ENCODE measurements at places on chromosomes 4 and X.

- DNase-seq = no peak
Observed at GRCh38 chr4:154590329-154591006, at the start of gene FGA. FGA (minus strand) TSS chr4:154590742; CDS start chr4:154590687, 55 bp downstream.

GRCh38 chr4:7002336-7002735, 40.8 kb upstream of the TADA2B start:
- no peak for DNase-seq

DNA sequence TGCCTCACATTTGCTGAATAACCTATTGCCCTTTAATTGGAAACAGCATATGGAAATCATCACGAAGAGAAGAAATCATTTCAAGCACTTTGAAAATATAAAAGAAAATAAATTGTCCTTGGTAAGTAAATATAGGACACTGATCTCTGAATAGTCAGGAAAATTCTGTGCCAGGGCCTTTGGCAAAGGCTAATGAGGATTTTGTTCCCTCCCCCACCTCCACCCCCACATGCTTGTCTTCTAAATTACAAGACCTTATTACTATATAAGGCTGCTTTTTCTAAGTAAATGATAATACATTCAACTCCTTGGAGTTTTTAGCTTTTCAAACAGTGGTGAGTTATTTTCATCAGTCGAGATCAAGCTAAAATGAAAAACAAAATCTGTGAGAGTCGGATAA, 15.8 kb downstream of the SYNPO2 start:
- no peak for DNase-seq

- DNase-seq = peak; percentile 62
Observed at GRCh38 chr4:118989098-118990080, 100.7 kb downstream of the SYNPO2 start.

DNA sequence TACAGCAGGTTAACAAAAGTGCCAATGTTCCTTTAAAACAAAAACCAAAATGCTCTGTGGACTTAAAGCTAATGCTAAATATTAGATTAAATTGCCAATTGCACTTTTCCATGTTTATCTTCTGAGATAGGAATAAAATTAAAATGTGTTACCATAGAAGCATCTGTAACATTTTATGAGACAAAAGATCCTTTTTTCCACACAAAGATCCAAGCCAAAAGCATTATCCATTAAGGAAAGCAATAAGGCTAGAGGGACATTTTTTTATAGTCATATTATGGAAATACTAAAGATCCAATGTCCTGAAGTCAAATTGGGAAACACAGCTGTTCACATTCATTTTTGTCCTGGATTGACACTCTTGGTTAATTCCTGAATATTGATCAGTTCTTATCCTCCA, 73.6 kb downstream of the PALLD start:
- no peak for DNase-seq

- no peak for DNase-seq
Observed at GRCh38 chrX:40746521-40746920, 11.2 kb upstream of the MED14 start.

GRCh38 chr4:25180524-25181131, 20.4 kb upstream of the SEPSECS start:
- peak; percentile 64 for DNase-seq

GRCh38 chrX:132216806-132217202, 2.4 kb downstream of the RAP2C start:
- peak; percentile 39 for DNase-seq

DNA sequence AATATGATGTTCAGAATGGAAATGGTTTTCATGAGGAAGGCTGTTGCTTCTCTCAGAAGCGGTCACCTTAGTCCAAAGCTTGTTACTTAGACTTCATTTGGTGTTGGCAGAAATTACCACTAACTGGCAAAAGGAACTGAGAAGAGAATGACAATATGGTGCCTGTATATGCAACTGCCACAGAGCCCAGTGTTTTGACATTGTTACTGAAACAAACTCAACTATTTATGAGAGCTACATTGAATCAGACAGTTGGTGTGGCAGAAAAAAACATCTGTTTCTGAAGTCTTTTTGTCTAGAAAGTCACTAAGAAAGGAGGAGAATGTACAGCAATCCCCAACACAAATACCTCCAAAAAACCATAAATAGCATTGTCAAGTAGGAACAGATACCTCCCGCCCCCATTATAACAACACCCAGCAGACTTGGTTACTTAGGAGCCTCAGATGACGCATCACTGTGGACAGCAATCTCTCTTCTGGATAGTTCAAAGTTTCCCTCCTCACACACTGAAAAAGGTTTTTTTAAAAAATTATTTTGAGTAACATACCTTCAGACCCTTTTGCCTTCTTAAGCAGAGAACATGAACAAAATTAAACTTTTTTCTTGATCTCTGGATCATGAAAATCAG, 92.2 kb downstream of the MAML3 start:
- no peak for DNase-seq

GRCh38 chr4:23463071-23463470, 426.8 kb downstream of the PPARGC1A start:
- no peak for DNase-seq

- DNase-seq = no peak
Observed at GRCh38 chr4:56211202-56211601, 176.1 kb downstream of the AASDH start.

DNA sequence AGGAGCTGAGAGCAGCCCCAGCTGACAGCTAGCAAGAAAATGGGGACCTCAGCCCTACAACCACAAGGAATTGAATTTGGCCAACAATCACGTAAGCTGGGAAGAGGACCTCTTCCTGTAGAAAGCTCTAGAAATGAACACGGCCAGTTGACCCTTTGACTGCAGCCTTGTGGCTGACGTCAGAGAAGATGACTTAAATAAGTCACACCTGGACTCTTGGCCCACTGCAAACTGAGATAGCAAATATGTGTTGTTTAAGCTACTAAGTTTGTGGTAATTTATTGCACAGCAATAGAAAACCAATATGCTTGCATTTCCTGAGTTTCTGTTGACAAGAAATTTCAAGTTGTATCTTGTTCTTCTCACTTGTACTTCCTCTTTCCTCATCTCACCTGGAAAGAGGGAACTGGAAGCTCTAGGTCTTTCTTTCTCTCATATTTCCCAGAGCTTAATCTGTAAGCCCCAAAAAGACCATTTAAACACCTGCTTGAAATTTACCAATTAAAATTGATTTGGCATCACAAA, 18.8 kb downstream of the PRKG2 start:
- no peak for DNase-seq

DNA sequence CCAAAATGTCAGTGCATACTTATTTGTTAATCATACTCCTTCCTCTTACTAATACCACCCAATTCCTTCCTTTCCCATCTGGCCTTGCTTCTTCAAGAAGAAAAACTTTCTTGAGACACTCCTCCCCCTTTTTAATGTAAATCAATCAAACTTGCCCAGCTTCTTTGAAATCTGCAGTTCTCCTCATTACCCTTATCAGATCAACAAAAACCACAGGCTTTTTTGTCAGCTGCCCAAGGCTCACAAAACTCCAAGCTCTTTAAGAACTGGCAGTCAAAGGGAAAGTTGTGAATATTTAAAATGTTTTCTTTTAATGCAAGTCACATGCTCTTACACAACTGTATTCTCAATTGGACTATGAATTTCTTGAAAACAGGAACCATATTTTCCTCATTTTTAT, 11.3 kb upstream of the MYOZ2 start:
- no peak for DNase-seq

DNA sequence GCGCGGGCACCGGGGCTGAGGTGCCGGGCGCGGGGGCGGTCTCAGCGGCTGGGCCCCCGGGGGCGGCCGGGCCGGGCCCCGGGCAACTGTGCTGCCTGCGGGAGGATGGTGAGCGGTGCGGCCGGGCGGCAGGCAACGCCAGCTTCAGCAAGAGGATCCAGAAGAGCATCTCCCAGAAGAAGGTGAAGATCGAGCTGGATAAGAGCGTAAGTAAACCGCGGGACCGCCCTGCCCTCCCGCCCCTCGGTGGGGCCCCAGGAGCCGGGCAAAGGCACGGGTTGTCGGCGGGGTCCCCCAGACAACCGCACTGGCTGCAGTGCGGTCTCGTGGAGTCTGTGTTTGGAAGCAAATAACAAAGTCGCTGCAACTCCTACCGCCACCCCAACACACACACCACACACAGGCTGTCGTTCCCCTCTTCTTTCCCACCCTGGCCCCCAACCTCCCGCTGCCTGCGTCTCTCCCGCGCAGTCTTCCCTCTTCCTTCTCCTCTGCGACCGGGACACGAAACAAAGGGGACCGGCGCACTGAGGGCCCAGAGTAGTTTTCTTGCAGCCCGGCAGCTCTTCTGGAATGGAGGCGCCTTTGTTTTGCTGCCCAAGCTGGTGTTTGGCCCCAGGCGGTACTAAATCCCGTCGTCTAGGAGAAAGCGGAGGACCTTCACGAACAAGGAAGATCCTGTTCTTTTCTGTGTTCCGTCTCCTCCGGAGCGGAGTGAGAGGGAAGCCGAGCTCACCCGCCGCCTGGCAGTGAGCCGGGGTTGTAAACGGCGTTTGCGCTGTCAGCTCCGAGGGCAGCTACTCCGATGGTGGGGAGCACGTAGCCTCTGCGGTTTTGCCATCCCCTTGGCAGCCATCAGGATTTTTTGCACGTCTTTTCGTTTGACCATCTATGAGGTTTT, 788 bp downstream of the SAP30 start:
- DNase-seq = peak; percentile 68

DNA sequence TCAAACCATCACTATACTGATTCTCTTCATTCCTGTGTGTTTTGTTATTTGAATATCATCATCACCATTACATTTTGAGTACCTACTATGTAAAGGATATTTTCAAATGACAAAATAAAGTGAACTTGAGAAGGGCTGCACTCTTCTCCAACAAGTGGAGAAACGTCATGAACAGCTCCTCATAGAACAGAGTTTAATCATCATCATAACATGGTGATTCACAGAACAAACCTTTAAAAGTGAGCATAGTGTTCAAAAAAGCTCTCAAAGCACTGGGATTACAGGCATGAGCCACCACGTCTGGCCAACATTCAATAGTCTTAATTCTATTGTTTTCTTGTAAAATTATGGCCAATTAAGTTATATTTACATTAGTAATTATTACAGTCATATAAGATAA, 993.9 kb downstream of the PDHA2 start:
- no peak for DNase-seq

DNA sequence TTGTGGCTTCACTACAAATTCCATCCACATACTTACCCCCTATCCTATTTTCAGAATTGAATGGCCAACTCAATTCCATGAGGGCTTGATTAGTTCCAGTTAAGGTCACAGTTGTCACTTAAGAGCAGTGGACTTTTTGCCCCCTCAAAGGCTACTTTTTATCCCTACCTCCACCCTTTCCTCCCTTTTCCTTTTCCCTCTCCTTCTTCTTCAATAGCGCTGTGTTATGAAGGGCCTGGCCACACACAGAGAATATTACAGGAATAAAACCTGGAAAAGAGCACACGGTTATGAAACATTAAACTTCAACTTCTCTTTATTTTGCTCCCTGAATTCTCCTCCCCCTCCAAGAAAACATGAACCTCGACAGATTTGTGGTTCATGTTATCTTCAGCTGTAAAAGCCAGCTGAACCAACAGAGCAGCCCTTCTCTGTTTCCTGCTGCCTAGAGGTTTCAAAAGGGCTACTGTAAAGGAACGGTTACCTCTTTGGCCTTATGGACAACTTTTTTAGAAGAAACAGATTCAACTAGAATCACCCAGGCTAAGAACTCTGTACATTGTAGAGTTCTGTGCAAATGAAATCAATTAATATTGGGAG, 87.0 kb upstream of the RPL34 start:
- no peak for DNase-seq

DNA sequence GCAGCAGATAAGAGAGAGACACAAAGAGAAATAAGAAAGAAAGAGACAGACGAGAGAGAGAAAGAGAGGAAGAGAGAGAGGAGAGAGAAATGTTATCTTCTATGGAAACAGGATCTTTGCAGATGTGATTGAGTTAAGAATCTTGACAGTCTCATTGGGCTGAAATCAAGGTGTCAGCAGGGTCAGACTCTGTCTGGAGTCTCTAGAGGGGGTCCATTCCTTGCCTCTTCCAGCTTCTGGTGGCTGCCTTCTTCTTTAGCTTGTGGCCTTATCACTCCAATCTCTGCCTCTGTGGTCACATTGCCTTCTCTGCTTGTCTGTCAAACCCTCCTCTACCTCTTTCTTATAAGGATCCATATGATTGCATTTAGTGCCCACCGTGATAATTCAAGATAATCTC, 21.8 kb upstream of the GRPR start:
- no peak for DNase-seq

DNA sequence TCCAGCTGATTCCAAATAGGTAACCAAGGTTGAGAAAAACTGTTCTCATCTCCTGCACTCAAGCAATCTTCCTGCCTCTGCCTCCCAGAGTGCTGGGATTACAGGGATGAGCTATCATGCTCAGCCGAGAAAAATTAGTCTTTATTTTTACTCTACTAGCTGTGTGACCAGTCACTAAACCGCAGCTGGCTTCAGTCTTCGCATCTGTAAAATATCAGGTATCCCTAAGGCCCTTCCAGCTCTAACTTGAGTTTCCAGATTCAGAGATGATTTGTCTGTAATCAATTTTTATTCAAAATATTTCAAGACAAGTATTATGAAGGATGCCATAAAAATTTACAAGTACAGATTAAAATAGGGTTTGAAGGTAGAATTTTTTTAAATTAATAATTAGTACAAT, 3.5 kb downstream of the ADH6 start:
- DNase-seq = no peak

GRCh38 chrX:49999087-49999486, 76.7 kb downstream of the CLCN5 start:
- no peak for DNase-seq

- peak; percentile 31 for DNase-seq
Observed at GRCh38 chr4:73741031-73741749, 821 bp downstream of the CXCL8 start.

DNA sequence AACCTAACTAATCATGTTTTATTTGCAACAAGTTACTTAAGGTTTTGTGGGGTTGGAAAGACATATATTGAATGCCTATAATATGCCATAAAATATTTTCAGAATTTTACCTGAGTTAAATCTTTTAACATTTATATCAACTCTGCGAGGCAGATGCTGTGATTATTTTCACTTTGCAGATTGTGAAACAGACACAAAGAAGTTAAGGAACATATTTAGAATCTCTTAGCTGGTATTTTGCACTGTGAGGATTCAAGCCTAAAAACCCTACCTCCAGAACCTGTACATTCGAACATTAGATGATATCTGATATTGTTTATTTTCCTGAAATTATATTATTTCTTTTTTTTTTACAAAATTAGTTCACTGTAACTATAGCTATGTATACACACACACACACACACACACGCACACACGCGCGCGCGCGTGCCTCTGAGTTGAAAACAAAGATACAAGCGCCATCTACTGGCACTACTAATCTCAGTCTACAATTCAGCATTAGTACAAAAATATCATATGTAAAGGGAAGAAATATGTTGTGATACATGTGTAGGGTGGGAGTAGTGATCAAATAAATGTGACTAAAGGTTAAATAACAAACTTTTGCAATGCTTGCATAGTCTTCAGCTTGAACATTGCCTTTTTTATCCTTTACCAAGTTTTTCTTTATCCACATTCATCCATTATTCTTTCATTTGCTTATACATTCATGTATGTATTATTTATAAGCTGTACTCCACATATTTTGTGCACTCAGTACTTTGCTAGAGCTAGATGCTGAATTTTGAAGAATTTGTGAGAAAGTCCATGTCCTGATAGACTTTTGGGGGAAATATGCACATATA, 61.5 kb downstream of the ANXA10 start:
- peak; percentile 78 for DNase-seq

Measured in lung microvascular endothelial cell (primary cell).